ENCODE measurements at places on chromosomes 5 and 9.
A peak's percentile ranks its signal among the peaks of the same experiment; 100 is the strongest.

DNA sequence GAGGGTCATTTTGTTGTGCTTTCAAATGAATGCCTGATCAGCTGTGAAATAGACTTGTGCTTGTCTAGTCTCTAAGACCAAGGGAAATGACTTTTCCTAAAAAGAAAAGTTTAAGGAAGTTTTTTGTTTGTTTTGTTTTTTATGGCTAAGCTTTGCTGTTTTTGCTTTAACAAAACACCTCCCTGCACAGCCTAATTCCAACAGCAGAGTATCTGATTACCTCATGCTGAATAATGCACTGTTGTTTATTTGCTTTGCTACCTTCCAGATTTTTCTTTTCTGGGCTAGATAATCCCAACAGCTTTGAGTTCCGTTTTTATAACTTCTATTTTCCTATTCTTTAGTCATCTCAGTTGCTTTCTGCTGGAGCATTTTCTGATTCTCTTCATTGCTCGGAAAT lies 95.8 kb downstream of the AOPEP start:
- DNase-seq = no peak

DNA sequence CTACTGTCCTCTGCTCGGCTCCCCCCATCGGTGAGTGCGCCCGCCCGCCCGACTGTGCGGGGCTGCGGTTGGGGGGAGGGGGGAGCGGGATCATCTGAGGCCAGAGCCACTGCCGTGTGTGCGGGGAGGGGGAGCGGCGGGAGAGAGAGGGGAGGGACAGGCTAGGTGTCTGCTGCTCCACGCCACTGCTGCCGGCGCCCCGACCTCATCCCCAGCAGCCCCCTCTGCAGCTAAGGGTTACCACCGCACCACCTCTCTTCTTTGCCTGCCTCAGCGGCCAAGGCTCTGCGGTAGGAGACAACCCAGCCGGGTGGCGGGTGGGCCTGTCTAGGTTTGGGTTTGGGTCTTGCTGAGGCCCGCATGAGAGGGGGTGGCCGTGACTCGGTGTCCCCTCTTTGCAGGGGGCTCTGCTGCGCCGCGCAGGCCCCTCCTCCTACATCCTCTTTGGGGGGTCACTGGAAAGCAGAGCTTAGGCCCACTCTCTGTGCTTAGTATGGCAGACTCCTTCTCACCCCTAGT lies 670 bp upstream of the PURA start:
- no peak for DNase-seq

GRCh38 chr5:163506095-163506457 lies 657 bp downstream of the MAT2B start:
- DNase-seq = no peak

DNA sequence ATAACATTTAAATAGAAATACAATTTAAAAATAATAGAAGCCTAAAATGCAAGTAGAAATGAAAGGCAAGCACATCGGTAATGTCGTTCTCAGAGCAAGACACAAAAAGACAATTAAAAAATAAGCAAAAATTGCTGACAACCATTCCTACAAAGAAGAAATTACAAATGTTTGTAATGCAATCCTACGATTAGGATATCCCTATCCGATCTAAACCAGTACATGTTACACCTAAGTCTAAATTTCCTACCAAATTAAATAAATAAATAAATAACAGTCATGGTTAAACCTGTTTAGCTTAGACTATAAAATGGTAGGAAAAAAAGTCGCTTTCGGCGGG lies 90.0 kb downstream of the ANXA2R start:
- no peak for DNase-seq

GRCh38 chr5:10157085-10157669 lies 92.5 kb downstream of the ATPSCKMT start:
- DNase-seq = no peak

- DNase-seq = no peak
Measured at GRCh38 chr5:106094204-106094607, 1576.5 kb downstream of the EFNA5 start.

- no peak for DNase-seq
Measured at GRCh38 chr5:116650544-116650943, 75.9 kb upstream of the SEMA6A start.

- no peak for DNase-seq
Measured at GRCh38 chr9:137270929-137271695, 6.4 kb upstream of the TOR4A start.

DNA sequence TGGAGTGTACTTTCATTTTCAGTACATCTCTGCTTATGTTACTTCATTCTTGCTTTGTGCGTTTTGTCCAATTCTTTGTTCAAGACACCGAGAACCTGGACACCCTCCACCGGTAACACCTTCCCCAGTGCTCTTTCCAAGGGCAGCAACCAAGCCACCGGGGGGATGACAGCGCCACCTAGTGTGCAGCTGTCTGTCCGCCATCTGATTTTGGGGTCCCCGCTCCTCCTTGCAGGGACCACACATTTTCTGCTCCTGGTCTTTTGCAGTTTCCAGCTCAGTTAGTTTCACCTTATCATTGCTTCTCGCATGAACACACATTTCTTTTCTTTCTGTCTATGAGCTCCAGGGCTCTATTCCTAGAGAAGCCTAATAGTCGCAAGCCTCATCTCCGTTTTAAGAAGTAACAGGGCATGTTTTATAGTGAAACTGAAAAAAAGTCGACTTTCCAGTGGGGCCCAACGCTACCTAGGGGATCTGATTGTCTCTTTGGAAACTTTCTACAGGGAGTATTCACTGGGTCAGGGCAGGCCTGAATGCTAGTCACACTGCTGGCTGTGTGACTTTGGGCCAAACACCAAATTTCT lies 152.1 kb downstream of the FSTL4 start:
- peak; percentile 35 for DNase-seq

DNA sequence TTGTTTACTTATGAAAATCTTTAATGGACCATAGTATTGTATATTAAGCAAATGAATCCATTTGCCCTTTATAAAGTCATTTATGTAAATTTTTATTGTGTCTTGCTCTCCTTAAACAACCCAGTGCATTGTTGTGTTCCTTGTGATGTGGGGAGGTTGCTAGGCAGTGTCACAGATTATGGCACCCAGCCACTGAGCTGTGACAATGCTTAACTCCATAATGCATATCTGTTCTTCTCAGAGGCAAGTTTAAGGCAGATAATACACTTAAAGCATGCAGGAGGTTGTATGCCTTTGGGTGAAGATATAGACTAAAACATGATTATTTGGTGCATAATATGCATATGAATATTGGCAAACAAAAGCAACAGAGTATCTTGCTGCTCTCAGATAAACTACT lies 269.6 kb upstream of the RIOK2 start:
- DNase-seq = no peak

- no peak for DNase-seq
Measured at GRCh38 chr5:73531356-73531755, 33.1 kb downstream of the BTF3 start.

- no peak for DNase-seq
Measured at GRCh38 chr9:129245276-129245675, 67.2 kb upstream of the IER5L start.

GRCh38 chr5:157188270-157188669 lies 7.6 kb downstream of the ITK start:
- no peak for DNase-seq

DNA sequence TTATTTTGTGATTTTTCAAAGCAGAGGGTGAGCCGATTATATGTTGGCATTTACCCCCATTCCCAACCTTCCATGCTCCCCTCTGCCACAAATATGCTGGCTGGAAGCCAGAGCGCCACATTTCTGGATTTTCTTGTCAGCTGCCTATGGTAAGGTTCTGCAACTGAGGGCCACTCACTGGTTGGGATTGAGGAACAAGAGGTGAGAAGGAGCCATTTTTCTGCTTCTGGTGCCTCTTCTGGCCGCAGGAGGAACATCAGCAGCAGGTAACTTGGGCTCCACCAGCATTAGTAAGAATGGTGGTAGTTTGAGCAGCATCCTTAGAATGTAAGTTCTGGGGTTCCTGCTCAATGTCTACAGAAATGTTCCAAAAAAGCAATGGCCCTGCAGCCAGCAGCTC lies 159.5 kb upstream of the MAST4 start:
- no peak for DNase-seq

DNA sequence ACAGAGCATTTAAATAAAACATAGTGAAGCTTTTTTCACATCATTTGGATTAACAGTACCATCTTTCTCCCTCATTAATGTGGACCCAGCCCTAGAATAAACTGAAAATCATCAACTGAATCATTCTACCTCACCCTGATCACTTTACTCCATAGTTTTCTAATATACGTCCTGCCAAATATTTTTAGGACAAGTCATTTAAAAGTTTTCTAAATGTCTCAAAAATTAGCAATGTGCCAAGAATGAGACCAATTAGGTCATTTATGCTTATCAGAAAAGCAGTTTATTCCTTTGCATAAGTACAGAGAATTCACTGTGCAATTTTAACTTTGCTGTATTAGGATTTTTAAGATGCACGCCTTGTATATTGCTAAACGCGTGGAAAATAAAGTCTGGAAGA lies 284.4 kb downstream of the PIK3R1 start:
- DNase-seq = no peak

DNA sequence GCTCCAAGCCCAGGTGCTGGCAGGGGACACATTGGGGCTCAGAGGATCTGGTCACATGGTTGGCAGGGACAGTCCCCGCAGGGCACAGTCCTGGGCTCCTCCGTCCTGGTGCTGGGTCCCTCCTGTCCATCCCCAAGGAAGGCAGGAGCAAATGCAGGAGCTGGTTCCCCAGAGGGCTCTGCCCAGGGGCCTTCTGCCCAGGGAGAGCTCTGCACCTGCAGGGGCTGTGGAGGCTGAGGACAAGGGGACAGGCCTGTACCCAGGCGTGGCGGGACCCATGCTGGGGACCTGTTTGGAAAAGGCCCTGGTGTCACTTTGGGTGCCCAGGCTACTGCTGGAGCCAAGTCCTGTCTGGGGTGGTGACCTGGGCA lies 7.2 kb downstream of the SPATA31E1 start:
- DNase-seq = no peak

Measured in D721Med (cell line).